ENCODE measurements at places on chromosomes 16 and 17.

- no peak for DNase-seq
Measured at GRCh38 chr16:78972006-78972405, 628.5 kb downstream of the MAF start.

GRCh38 chr16:73048292-73049080 is 558 bp upstream of the ZFHX3 start:
- no peak for DNase-seq

DNA sequence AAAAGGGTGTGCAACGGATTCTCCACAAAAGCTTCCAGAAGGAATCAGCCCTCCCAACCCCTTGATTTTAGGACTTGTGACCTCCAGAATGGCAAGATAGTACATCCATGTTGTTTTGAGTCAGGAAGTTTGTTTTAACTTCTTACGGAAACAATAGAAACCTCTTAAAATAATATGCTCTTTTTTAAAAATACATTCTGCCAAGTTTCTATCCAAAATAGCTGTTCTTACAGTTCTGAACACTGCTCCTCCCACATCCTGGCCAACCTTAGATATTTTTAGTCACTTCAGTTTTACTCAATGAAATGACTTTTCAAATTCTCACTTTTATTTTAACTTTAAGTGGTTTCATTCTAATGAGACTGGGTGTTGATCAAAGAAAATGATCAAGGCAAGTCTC is 156.4 kb downstream of the ZNF18 start:
- no peak for DNase-seq

GRCh38 chr17:1942066-1942365 is 83.1 kb downstream of the RTN4RL1 start:
- no peak for DNase-seq

DNA sequence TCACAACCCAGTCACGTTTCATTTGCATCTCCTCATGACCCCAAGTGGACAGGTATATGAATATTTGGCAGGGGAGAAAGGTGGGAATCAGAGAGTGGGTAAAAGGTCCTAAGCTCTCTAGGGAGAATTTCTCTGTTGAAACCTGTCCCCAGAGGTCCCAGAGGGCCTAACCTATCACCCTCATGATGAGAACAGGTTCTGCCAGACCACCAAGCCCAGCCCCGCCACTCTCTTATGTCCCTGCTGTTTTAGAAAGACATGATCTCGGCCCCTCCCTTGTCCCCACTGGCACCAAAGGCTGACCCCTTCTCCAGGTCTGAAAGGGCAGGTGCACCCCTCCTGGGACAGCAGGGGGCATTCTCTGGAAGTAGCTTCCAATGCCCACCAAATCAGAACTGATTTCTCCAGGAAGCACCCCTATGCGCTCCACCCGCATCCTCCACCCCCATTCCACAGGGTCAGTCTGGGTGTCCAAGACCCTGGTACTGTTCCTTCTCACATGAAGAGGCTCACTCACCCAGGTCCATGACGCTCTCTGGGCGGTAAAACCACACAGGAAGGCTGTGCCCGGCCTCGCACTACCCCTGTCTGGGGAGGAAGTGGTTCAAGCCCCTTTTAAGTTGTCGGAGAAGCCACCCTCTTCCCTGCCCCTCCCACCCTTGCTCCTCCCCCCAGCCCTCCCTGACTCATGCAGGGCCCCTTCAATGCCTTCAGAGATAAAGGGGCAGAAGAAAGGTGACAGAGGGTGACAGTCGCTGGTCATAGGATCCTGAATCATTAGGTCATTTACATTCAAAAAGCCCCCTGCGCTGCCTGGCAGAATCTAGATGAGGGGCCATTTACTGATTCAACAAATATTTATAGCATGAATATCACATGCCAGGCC is at the start of gene CCR7:
Gene CCR7 (minus strand): TSS at position 590 of the 886 bp plus-strand sequence. CDS start 63 bp downstream, at position 527.
- DNase-seq, result no peak

DNA sequence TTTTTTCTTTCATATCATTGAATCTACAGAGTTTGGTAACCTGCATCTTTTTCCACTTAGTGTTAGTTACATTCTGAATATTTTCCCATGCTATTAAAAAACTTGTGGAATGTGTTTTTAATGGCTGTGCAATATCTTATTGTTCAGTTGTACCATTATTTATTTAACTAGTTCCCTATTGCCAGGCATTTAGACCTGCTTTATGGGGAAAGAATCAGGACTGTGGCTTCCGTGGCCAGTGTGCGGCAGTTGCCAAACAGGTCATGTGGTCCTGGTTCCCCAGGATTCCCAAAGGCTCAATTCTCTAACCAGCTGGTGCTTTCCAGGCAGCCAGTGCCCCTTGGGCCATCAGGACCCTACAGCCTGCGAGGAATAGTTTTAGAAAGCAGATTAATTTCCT is 30.8 kb downstream of the NDEL1 start:
- DNase-seq, result peak; percentile 53

GRCh38 chr17:17865035-17865434 is 28.2 kb upstream of the SREBF1 start:
- no peak for DNase-seq

All from fibroblast of skin of right quadriceps (primary cell).